ENCODE measurements at places on chromosomes 16 and 17. TPM values are rescaled to one million over a fixed set of nuclear protein-coding genes. Genes with fewer than 3 reads are reported as not detected.
A peak's percentile ranks its signal among the peaks of the same experiment; 100 is the strongest.

LASP1 gene
- total RNA-seq: 51.2 TPM

- no peak overlapping the region for H3K4me3 ChIP-seq
- no peak overlapping the region for H3K27ac ChIP-seq
- H3K36me3 ChIP-seq: no peaks in the 10 kb centered on the region
These were observed 115.9 kb upstream of the TNRC6C start for GRCh38 chr17:77842528-77843147.

DNA sequence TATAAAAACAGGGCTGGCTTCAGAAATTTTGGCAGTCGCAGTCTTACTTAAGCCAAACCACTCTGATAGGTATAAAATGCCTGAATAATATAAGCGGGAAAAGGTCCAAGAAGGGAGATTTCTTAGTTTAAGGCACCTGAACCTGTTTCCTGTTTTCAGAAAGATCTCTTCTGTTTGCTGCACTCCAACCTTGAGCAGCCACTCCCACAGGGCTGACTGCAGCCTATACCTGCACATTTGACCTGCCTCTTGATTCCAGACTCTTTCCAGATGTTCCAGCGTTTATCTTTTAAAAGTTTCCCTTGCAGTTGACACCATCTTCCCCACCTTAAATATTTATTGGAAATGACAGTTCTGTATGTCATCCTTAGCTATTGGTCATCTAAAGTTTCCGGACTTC, 132.2 kb downstream of the SKAP1 start:
- no peak for DNase-seq
- no peaks in the 10 kb centered on the region for H3K4me1 ChIP-seq
- H3K4me3 ChIP-seq: no peak overlapping the region

KCNJ16 gene
- total RNA-seq: not detected

PRRT2 gene
- 19.7 TPM for total RNA-seq

GPR179 gene
- 0.07 TPM for total RNA-seq

- no peak overlapping the region for H3K4me3 ChIP-seq
- no peak overlapping the region for H3K27ac ChIP-seq
- H3K4me1 ChIP-seq: no peaks in the 10 kb centered on the region
- H3K27me3 ChIP-seq: no peaks in the 10 kb centered on the region
These were observed 4.6 kb downstream of the TNS4 start for GRCh38 chr17:40496634-40497420.

DNA sequence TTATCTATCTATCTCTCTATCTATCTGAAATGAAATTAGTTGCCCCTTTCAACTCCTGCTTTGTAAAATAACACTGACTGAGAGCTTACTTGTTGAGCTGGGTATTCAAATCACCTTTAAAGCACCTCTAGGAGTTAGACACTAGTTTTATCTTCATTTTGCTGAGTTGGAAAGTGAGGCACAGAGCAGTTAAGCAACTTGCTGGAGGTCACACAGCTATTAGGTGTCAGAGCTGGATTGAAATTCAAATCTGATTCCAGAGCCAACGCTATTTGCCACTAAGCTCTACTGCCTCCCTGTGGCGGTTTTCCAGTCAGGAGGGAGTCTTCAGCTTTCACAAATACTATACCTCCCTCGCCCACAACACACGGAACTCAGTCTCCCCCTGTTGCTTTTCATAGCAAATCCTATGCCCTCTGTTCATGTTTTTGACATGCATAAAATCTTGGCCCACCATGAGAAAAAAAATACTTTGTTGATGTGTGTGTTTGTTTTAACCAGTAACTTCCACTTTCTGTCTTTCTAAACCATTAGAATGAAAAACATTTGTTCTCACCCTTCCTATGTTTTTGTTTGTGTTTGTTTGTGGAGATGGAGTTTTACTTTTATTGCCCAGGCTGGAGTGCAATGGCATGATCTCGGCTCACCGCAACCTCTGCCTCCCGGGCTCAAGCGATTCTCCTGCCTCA, 74.8 kb upstream of the SMURF2 start:
- H3K4me1 ChIP-seq: no peaks in the 10 kb centered on the region
- H3K36me3 ChIP-seq: no peaks in the 10 kb centered on the region
- H3K27ac ChIP-seq: no peak overlapping the region

DNA sequence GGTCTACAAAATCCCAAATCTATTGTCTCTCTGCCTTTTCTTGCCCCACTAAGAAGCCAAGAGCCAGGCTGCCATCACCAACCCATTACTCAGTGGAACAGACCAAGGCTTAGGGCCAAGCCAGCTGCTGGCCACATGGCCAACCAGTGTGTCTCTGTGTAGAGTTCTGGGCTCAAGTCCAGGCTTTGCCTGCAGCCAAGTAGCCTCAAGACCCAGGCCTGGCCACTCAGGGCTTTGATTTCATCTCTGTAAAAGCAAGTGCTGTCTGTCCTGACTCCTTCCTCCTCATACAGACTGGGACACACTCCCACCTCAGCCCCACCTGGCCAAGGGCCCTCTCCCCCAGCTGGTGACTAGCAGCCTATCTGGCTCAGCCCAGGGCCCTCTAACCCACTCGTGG, 14.6 kb downstream of the SREBF1 start:
- no peak for DNase-seq
- H3K27me3 ChIP-seq: no peaks in the 10 kb centered on the region
- H3K36me3 ChIP-seq: no peaks in the 10 kb centered on the region
- peaks cover 32% of the 10 kb centered on the region for H3K4me1 ChIP-seq
- no peak overlapping the region for H3K4me3 ChIP-seq

DNA sequence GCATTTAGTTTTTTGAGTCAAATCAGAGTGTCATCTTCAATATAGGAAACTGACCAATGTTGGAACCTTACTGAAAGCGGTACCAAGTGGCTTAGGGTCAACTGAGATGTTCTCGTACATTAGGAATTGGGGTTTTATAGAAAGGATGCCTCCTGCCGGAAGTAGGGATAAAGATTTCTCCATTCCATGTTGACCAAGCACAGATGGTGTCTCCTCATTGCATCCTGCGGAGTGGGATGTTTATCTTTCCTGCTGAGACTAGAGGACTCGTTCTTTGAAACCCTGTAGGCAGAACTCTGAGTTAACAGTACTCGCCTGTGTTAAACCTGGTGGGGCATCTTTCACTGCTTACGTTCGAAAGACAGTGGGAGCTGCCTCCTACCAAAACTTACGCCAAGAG, 1.4 kb downstream of the SHISA6 start:
- DNase-seq: no peak
- no peak overlapping the region for H3K4me3 ChIP-seq
- H3K27ac ChIP-seq: no peak overlapping the region
- no peaks in the 10 kb centered on the region for H3K4me1 ChIP-seq
- H3K27me3 ChIP-seq: peaks cover 76% of the 10 kb centered on the region

PERCC1 gene
- total RNA-seq: 0.18 TPM

DNA sequence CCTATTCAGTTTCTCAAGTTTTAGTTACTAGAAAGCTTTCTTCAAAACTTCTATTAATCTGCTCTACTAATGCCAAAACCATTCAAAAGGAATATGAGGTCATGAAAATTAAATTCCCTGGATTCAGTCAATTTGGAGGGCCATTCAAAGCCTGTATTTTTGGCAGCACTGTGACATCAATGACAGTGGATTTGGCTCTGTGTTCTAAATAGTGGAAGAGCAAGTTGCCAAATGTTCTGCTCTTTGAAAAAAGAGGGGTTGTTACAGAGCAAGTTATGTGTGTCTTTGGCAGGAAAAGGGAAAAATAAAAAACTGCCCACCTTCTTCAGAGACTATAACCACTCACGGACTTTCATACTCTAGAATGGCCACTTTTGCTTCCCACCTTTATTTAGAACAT, 3.2 kb upstream of the C16orf46 start:
- DNase-seq: no peak
- H3K27ac ChIP-seq: no peak overlapping the region
- no peak overlapping the region for H3K4me3 ChIP-seq
- H3K4me1 ChIP-seq: no peaks in the 10 kb centered on the region
- H3K36me3 ChIP-seq: no peaks in the 10 kb centered on the region

DNA sequence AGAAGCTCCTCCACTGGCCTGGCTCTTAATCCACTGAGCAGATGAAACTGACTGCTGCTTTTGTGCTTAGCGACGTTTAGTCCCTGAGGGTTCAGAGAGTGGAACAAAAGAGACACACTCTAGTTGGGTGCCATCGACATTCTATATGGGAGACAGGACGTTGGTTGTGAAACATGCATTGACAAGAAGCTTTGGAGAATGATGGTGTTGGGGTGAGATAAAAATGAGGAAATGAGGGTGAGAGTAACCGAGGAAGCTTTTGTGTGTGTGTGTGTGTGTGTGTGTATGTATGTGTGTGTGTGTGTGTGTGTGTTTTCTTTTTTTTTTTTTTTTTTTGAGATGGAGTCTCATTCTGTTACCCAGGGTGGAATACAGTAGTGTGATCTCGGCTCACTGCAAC, 89.5 kb downstream of the ABCC1 start:
- no peak overlapping the region for H3K27ac ChIP-seq
- no peaks in the 10 kb centered on the region for H3K27me3 ChIP-seq
- peaks cover 19% of the 10 kb centered on the region for H3K36me3 ChIP-seq
- DNase-seq: no peak
- H3K4me3 ChIP-seq: no peak overlapping the region
- no peaks in the 10 kb centered on the region for H3K4me1 ChIP-seq

- no peak overlapping the region for H3K4me3 ChIP-seq
- H3K27me3 ChIP-seq: no peaks in the 10 kb centered on the region
- no peak for DNase-seq
- H3K27ac ChIP-seq: no peak overlapping the region
- H3K36me3 ChIP-seq: no peaks in the 10 kb centered on the region
These were observed 27.3 kb downstream of the USP7 start for GRCh38 chr16:8936421-8936820.

GRCh38 chr16:62077998-62078397, 41.8 kb upstream of the CDH8 start:
- no peak overlapping the region for H3K4me3 ChIP-seq
- H3K4me1 ChIP-seq: no peaks in the 10 kb centered on the region
- no peak overlapping the region for H3K27ac ChIP-seq
- H3K36me3 ChIP-seq: no peaks in the 10 kb centered on the region
- no peak for DNase-seq
- H3K27me3 ChIP-seq: no peaks in the 10 kb centered on the region

TRAP1 gene
- 141 TPM for total RNA-seq

DNA sequence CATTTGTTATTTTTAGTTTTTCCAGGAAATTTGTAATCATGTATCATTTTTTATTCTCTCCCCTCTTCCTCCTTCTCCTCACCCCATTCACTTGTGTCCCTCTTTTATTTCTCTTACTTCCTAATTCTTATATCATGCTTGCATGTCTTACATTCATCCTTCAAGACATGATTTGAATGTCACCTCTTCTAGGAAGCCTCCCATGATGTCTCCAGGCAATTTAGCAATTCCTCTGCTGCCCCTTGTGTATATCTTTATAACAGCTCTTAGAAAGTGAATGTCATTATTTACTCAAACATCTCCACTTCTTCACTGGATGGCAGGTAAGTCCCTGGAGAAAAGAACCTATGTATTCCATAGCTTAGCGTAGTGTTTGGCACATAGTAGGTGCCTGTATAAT, 7.8 kb downstream of the HNF1B start:
- no peak overlapping the region for H3K4me3 ChIP-seq
- H3K4me1 ChIP-seq: no peaks in the 10 kb centered on the region
- H3K36me3 ChIP-seq: no peaks in the 10 kb centered on the region

DNA sequence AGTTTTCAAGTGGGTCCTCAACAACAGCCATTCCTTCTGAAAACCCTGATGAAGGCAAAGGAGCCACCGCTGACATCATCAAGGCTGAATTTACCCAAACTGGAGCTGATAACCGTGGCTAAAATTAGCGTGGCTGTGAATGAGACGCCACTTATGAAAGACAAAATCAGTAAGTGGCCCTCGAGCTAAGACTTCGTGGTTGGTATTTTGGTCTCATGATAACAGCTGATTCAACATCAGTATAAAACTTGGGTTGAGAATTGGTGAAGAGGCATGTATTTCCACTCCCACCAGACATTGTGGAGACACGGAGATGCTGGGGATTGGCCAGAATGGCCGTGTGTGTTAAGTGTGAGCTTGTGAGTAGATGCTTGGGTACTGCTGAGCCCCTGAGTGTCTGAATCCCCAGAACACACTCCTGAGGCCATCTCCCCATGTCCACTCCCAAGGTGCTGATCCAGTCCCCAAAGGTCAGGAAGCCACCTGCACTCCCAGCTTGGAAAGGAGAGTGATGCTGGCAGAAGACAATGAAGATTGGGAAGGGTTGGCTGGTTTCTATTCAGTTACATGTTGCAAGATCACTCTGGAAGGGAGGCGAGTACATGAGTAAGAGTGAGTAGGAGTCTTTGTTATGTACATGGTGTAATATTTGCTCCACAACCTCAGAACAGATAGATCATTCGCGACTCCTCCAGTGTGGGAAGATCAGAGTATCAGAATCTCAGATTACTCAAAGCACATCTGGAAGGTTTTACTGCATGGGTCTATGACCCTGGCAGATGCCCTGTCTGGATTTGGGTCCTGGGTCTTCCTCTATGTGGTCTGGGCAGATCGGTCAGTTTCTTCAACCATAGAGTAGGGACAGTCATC, 207.7 kb downstream of the HS3ST3A1 start:
- DNase-seq: peak; percentile 87
- H3K4me3 ChIP-seq: no peak overlapping the region
- no peaks in the 10 kb centered on the region for H3K36me3 ChIP-seq
- H3K27ac ChIP-seq: peak overlapping the region; percentile 86
- H3K4me1 ChIP-seq: peaks cover 10% of the 10 kb centered on the region

GRCh38 chr17:5971969-5972368, 98.2 kb upstream of the WSCD1 start:
- no peak overlapping the region for H3K27ac ChIP-seq
- no peak for DNase-seq
- H3K4me3 ChIP-seq: no peak overlapping the region

GRCh38 chr16:52976539-52977167, 76.0 kb downstream of the CHD9NB start:
- peak; percentile 51 for DNase-seq
- no peaks in the 10 kb centered on the region for H3K36me3 ChIP-seq
- H3K27me3 ChIP-seq: no peaks in the 10 kb centered on the region
- no peaks in the 10 kb centered on the region for H3K4me1 ChIP-seq

DNA sequence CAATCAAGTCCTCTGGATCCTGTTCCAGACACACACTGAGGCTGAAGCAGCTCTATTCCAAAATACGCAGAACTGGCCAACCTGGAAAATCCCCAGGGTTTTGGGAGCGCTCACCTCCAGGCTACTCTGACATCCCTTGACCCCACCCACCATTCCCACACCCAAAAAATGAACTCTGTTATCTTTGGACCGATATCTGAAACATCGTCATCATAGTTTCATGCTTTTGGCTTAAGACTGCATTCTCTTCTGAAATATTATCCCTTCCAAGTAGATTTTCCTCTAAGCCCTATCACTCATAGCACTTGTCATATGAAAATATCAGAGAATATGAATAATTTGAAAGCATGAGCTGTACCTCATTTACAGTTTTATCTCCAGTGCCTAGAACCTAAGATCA, 34.7 kb downstream of the VAT1L start:
- no peak overlapping the region for H3K27ac ChIP-seq
- H3K36me3 ChIP-seq: no peaks in the 10 kb centered on the region
- H3K4me3 ChIP-seq: no peak overlapping the region
- no peak for DNase-seq

- DNase-seq: peak; percentile 35
- H3K4me1 ChIP-seq: peaks cover 44% of the 10 kb centered on the region
- peak overlapping the region; percentile 48 for H3K27ac ChIP-seq
- H3K36me3 ChIP-seq: no peaks in the 10 kb centered on the region
- H3K27me3 ChIP-seq: no peaks in the 10 kb centered on the region
These were observed 44.7 kb downstream of the REXO5 start for GRCh38 chr16:20850981-20851380.

GRCh38 chr17:82273327-82274133, at the start of gene CSNK1D:
Gene CSNK1D (minus strand): TSS chr17:82273700. CDS start chr17:82273381, 319 bp downstream.
- peaks cover 8% of the 10 kb centered on the region for H3K36me3 ChIP-seq
- DNase-seq: peak; percentile 96
- peaks cover 26% of the 10 kb centered on the region for H3K4me1 ChIP-seq
- peak within 1 kb of the TSS; percentile 92 for H3K4me3 ChIP-seq

All from cardiac muscle cell (in vitro differentiated cells and primary cell).